ENCODE measurements at places on chromosomes 13 and 19.

- no peak for DNase-seq
Measured at GRCh38 chr19:49809160-49809940, 3.7 kb downstream of the FUZ start.

DNA sequence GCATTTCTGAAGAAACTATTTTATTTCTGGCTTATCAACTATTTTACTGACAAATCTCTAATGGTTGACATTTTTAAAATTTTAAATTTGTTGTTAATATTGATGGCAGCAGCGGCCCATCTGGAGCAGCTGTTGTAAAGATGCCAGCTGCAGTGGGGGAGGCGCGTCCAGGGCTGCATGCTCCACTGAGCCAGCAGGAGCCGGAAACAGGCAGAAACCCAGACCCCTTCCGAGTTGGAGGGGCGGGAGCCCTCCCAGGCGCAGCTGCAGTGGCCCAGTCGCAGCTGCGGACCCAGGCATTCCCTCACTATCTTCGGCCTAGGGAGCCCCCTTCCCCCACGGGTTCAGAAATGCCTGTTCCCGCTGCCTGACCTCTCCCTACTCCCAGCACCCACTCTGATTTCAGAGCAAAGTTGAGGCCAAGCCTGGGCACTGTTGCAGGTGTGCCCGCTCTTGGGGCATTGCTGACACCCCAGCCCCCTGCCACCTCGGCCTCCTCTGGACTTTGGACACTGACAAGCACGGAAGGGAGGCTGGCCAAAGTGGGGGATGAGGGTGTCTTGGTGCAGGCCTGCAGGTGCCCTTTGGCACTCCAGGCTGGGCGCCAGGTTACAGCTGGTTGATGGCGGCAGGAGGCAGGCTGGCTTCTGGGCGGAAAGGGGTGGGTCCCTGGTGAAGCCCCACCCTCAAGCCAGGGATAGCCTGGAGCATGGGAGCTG, 69.2 kb downstream of the PIBF1 start:
- DNase-seq: no peak

GRCh38 chr13:28022848-28023518, 34.5 kb upstream of the URAD start:
- no peak for DNase-seq

DNA sequence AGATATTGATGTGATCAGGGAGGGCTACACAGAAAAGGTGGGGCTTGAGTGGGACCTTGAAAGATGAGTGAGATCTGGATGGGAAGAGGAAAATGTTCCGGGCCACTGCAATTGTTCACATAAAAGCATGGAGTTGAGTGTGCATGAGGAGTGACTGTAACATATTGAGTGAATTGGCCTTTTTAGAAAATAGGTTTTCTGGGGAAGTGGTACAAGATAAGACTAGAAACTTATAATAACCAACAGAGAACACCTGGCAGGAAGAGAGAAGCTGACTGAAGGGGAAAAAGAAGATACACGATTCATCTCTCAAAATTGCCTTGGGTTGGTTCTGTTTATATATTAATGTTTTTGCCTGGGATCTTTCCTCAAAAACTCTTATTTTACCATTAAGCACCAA, 32.2 kb downstream of the SLC10A2 start:
- no peak for DNase-seq

GRCh38 chr13:104382951-104383350, 1316.7 kb upstream of the SLC10A2 start:
- DNase-seq: no peak

DNA sequence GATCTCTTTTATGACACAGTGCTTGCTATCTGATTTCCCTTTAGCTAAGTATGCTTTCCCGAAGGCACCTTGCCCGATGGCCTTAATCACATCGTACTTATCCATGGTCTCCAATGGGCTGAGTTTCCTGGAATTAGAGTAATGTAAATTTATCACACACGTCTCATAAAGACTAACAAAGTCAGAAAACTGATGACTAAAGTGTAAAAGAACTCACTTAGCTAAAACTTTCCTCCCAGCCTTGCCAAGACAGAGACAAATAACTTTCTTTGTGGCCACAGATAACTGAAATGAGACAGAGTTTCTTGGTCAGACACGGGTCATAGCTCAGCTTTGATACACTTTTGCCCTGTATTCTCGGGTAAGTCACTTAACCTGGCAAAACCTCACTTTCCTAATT, 1.5 kb downstream of the NEK5 start:
- no peak for DNase-seq

GRCh38 chr13:34340534-34340933, 522.6 kb downstream of the RFC3 start:
- DNase-seq: no peak

Data from brain pericyte (primary cell).